ENCODE measurements at places on chromosomes 11 and 22. TPM values are rescaled to one million over a fixed set of nuclear protein-coding genes. Genes with fewer than 3 reads are reported as not detected.

DNA sequence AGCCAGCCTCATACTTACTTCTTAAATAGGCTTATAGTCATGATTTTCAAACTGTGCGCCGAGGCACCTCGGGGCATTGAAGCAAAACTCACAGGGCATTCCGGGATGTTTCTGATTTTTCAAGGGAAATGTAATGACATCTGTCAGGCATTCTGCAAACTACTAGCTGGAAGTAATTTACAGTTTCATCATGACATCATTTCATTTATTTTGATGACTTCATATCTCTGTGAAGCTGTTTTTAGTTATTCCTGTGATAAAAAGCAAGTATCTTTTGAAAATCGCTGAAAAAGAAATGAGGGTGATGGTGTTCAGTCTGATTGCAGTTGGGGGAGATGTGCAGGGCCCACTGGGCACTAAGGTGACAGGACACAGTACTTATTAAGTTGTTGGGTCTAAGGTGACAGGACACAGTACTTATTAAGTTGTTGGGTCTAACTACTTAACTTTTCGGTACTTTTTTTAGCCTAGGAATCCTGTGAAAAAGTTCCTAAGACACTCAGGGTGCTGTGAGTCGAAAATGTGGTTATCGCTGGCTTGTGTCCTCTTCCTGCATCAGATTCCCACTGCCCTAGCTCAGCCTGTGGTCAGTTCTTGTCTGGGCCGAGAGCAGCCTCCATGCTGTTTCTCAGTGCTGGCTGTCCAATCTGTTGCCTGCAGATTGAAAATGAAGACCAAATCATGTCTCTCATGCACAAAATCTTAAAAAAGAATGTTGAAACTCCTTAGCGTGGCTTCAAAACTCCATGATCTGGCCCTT, 42.6 kb downstream of the APLP2 start:
- DNase-seq: no peak

- DNase-seq: no peak
Observed at GRCh38 chr22:50678651-50679521, 6.3 kb downstream of the SHANK3 start.

GRCh38 chr22:42178910-42179519, 48.4 kb upstream of the CYP2D6 start:
- no peak for DNase-seq

GRCh38 chr11:107962181-107962580, 33.9 kb downstream of the RAB39A start:
- DNase-seq: no peak

- DNase-seq: no peak
Observed at GRCh38 chr22:28297504-28297903, 378.4 kb upstream of the PITPNB start.

GRCh38 chr11:76684516-76684915, 14.0 kb upstream of the LRRC32 start:
- no peak for DNase-seq

DNA sequence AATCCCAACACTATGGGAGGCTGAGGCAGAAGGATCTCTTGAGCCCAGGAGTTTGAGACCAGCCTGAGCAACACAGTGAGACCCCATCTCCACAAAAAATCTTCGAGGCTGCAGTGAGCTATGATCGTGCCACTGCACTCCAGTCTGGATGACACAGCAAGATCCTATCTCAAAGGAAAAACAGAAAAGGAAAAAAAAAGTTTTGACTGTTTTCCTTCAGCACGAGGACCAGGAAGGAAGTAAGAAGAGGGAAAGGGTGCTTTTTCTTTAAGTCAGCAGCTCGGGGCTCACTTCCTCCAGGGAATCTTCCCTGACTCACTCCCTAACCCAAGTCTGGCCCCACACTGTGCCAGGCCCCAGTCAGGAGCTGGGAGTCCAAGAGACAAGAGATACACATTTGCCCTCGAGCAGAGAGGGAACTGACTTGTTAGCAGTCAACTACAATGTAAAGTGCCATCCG, 14.2 kb downstream of the ARRB1 start:
- DNase-seq: no peak

- no peak for DNase-seq
Observed at GRCh38 chr22:35872451-35872850, 154.8 kb downstream of the APOL5 start.

GRCh38 chr11:85526564-85526963, 100.6 kb downstream of the DLG2 start:
- DNase-seq: no peak

DNA sequence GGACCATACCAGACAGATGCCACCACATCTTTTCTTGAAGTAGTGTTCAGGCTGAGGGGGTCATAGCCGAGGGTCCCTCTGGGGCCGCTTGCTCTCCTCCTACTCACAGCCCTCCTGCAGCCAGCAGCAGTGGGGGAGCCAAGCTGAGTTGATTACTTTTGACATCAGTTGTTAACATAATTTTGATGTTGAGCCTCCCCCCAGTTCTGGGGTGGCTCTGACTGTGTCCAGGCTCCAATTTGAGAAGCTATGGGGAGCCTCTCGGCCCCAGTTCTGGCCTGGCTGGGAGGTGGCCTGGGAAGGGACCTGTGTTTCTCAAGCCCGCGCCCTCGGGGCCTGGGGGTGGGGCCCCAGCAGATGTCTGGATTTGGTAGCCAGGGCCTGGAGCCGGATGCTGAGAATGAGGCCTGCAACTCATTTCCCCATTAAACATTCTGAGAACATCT, 47.9 kb downstream of the KCNQ1OT1 start:
- DNase-seq: no peak

DNA sequence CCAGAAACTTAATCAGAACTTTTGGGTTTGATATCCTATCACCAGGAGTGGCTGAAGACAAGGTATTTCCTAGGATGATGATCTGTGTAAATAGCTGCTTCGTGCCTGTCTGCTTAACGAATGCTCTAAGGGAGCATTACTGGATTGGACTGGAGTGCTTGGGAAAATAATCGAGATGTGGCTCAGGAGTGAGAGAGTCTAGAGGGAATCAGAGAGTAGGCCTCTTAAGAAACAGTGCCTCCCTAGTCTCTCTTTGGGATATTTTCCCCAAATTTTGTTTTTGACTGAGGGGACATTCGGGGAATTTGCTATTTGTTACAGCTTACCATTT, 2.5 kb downstream of the MAML2 start:
- DNase-seq: no peak

DNA sequence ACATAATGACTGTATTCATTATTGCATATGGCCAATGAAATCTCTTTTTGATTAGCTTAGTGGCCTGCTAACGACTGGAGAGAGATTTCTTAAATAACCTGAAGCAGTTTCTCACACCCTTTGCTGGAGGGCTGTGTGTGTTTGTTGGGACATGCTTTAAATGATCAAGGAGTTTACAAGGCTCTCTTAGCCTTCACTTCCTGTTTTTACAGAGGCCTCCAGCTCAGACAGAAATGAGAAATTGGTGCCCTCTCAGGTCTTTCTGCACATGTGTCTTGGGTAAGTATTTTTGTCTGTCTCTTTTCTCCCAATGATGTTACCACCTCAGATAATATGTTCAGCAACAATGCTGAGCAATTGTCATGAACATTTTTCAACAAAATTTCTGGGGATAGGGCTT, 884.4 kb upstream of the CNTN5 start:
- DNase-seq: no peak

- DNase-seq: peak; percentile 24
Observed at GRCh38 chr11:109960831-109961230, 132.4 kb upstream of the ZC3H12C start.

GRCh38 chr22:41106122-41106968, 14.0 kb downstream of the EP300 start:
- no peak for DNase-seq

GRCh38 chr22:36510966-36511881, 4.4 kb upstream of the FOXRED2 start:
- no peak for DNase-seq

DNA sequence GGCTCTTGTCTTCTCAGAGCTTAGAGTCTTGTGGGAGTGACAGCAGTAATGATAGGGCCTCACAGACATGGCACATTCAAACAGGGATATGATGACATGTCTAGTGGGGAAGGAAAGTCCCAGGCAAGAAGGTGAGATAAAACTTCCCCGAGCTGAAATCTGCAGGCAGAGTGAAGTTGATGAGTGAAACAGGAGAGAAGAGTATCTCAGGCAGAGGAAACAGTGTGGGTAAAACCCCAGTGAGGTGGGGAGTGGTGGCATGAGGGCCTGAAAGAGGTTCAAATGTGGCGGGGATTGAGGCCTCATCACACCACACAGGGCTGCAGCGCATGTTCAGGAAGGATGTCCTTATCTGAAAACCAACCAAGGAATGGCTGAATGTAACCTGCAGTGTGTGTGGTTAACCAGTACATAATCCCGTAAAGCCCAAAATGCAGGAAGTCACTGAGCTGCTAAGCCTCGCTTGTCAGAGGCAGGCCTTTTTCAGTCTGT, 153.8 kb upstream of the E2F8 start:
- no peak for DNase-seq

DNA sequence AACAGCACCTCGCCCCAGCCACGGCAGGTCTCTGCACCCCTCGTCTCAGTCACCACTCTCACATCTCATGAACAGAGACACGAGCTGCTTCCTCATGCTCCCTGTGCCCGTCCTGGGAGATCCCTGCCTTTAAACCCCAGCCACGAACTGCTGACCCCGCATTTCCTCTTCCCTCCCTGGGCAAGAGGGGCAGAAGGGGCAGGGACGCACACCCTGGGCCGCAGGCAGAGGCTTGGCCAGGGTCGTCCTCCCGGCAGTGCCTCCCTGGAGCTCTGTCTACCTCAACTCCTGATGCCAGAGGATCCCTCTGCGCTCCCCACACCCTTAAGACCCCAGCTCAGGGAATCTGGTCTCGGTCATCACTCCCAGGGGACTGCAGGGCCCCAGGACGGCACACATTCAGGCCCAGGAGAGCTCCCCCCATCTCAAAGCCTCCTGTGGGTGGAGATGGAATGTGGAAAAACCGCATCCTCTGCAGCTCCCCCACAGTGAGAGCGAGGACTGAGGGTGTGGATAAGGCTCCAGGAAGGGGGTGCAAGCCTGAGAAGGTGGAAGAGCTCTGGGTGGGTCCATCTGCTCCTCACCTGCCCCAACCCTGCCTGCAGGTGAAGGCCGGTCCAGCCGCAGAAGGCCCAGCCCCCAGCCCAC, 1.2 kb downstream of the BID start:
- DNase-seq: no peak

POGLUT3 gene
- polyA plus RNA-seq: 36.3 TPM

CELSR1 gene
- 7.6 TPM for polyA plus RNA-seq

LRP5 gene
- polyA plus RNA-seq: 55.0 TPM

HIKESHI gene
- 30.8 TPM for polyA plus RNA-seq

GPR83 gene
- polyA plus RNA-seq: 0.18 TPM

ZP1 gene
- polyA plus RNA-seq: 0.36 TPM

PDGFD gene
- polyA plus RNA-seq: 19.1 TPM

KCNJ5 gene
- 1.9 TPM for polyA plus RNA-seq
